Liver (tissue), 10 donors: ENCODE measurements at places on chromosomes 1 and 21. TPM values are rescaled to one million over a fixed set of nuclear protein-coding genes. Genes with fewer than 3 reads are reported as not detected.

- DNase-seq = no peak
- no peaks in the 10 kb centered on the region for H3K36me3 ChIP-seq
- H3K4me3 ChIP-seq = no peak overlapping the region
- no peaks in the 10 kb centered on the region for H3K27me3 ChIP-seq
- H3K4me1 ChIP-seq = peaks cover 13% of the 10 kb centered on the region
- no peak overlapping the region for H3K27ac ChIP-seq
These were observed 336.4 kb downstream of the CAMTA1 start for GRCh38 chr1:7121622-7121988.

DNA sequence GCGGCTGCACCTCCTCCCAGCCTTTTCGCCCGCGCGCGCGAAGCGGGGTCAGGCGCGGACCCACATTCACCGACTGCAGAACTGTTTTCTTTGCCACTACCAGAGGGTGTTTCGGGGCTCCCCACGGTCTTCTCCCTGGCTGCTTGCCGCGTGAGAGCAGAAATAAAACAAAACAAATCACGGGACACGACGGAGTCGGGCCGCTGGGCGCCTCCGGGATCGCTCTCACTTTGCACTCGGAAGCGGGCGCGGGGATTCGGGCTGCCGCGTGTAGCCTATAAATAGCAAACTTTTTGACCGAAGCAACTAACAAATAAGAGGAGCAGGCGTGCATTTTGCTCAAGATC, 412.3 kb upstream of the ESRRG start:
- no peak overlapping the region for H3K27ac ChIP-seq
- peaks cover 25% of the 10 kb centered on the region for H3K27me3 ChIP-seq
- peaks cover 29% of the 10 kb centered on the region for H3K4me1 ChIP-seq
- H3K4me3 ChIP-seq = peak overlapping the region; percentile 54
- H3K36me3 ChIP-seq = no peaks in the 10 kb centered on the region

GRCh38 chr21:41169701-41170100, 1.7 kb downstream of the BACE2 start:
- H3K36me3 ChIP-seq = no peaks in the 10 kb centered on the region
- no peak overlapping the region for H3K4me3 ChIP-seq
- DNase-seq = no peak
- no peaks in the 10 kb centered on the region for H3K4me1 ChIP-seq

DNA sequence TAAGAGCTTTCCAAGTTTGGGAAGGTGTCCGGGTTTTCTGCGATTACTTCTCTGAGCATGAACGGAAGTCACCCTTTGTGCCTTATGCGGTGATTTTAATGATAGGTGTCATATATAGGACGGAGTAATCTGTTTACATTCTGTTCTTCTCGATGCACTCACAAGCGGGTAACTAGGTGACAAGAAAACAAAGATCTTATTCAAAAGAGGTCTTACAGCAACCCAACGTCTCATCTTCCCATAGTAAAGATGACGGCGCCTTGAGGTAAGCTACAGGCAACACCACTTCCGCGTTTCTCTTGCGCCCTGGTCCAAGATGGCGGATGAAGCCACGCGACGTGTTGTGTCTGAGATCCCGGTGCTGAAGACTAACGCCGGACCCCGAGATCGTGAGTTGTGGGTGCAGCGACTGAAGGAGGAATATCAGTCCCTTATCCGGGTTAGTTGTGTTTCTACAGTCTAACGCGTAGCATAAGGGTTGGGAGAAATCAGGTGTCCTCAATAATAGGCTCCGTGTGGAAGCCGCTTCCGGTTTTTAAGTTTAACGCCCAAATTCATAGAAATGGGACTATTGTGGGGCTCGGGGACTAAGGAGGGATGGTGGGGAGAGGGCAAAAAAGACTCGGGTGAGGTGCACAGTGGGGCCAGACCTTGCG, at the start of gene UFC1:
Gene UFC1 (plus strand): TSS at position 297 of the 656 bp plus-strand sequence. CDS start 20 bp downstream, at position 317.
- peak within 1 kb of the TSS; percentile 99 for H3K4me3 ChIP-seq
- peak within 1 kb of the TSS; percentile 100 for H3K27ac ChIP-seq
- peak; percentile 81 for DNase-seq
- H3K36me3 ChIP-seq = no peaks in the 10 kb centered on the region

DNA sequence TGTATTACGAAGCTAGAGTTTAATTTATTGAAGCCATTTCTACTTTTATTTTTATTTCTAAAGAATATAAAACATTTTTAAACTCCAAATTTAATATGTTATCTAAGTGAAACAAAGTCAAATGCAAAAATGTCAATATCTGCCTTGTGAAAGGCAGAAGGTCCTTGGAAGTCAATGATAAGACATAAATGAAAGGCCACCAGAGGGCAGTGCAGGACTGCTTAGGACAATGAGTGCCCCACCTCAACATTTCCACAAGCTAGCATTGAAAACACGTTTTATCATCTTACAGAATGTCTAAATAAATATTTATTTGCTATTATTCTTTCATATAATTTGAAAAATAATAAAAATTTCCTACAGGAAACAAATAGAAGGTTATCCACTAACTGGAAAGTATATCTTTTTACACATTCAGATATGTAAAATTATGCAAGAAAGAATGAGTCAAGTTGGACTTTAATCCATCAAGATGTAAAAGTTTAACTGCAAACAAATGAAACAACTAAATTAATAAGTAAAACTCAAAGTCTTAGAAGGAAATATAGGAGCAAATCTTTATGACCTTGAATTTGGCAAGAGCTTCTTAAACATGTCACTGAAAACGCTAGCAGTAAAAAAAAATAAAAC, 140.1 kb upstream of the FMN2 start:
- DNase-seq = peak; percentile 64
- H3K27me3 ChIP-seq = no peaks in the 10 kb centered on the region
- H3K4me1 ChIP-seq = no peaks in the 10 kb centered on the region

GRCh38 chr1:229769006-229769405, 143.0 kb downstream of the URB2 start:
- H3K36me3 ChIP-seq = no peaks in the 10 kb centered on the region
- no peak for DNase-seq
- H3K27ac ChIP-seq = no peak overlapping the region
- no peaks in the 10 kb centered on the region for H3K4me1 ChIP-seq

DNA sequence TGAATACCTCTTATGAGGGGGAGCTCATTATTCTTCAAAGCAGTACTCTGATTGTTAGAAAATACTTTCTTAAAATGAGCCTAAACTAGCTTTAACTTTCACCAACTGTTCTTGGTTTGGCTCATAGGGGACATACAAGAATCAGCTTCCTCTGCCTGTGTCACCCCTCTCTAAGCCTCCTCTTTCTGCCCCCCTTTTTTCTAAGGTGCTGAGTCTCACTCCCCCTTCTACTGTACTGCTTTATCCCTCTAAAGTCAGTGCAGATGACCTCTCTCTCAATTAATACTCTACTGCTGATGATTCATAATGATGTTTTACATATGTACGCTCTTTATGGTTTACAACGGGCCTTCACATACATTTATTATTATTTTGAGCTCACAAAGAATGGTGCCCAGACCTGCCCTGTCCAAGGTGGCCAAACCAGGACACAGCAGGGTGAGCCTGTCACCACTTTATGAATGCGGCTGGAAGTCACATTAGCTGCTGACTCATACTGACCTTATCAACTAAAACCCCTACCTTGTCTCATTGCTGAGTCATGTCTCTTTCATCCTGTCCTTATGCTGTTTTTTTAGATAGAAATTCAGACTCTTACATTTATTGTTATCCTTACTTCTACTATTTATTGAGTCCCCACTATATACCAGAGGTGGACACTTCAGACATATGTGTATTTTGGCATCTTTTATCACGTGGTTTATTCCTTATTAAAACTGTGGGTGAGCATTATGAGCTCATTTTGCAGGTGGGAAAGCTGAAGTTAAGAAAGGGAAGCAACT, 126.9 kb downstream of the RNF220 start:
- no peak for DNase-seq
- no peaks in the 10 kb centered on the region for H3K4me1 ChIP-seq
- no peak overlapping the region for H3K4me3 ChIP-seq
- H3K27ac ChIP-seq = no peak overlapping the region
- H3K36me3 ChIP-seq = no peaks in the 10 kb centered on the region
- no peaks in the 10 kb centered on the region for H3K27me3 ChIP-seq

GRCh38 chr1:222275729-222276465, 272.0 kb downstream of the HHIPL2 start:
- H3K4me1 ChIP-seq = no peaks in the 10 kb centered on the region
- no peak overlapping the region for H3K27ac ChIP-seq
- no peaks in the 10 kb centered on the region for H3K36me3 ChIP-seq

- no peak for DNase-seq
- H3K27ac ChIP-seq = no peak overlapping the region
- no peak overlapping the region for H3K4me3 ChIP-seq
- no peaks in the 10 kb centered on the region for H3K4me1 ChIP-seq
- H3K36me3 ChIP-seq = peaks cover 3% of the 10 kb centered on the region
- H3K27me3 ChIP-seq = no peaks in the 10 kb centered on the region
These were observed 292.1 kb downstream of the TM2D1 start for GRCh38 chr1:61432616-61433388.

DNA sequence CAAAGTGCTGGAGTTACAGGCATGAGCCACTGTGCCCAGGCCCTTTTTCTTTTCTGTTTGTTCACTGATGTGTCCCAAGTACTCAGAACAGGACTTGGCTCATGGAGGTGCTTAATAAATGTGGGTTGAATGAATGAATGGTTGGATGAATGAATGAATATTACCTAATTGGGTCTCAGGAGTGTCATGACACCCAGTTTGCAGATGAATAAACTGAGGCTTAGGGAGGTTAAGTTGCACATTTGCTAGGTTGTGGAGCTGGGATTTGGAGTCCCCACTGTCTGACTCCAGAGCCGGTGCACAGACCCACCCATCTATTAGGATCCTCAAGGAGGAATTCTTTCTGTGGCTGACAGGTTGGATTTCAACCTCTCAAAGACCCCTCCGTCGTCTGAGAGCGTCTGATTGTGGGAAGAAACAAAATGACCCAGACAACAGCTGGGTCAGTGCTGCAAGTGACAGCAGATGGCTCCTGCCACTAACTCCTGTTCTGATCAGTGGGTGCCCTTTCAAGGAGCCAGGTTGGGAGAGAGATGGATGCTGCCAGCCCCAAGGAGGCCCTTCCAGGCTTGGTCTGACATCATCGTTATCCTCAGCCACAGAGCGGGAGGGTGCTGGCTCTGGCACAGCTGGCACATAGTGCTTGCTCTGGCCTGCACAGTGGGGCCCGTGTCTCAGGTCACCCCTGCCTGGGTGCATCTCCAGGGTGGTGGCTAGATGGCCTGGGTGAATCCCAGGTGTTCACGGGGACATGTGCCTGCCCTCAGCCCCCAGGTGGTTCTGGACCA, 24.2 kb downstream of the ARHGEF10L start:
- no peak overlapping the region for H3K4me3 ChIP-seq
- H3K4me1 ChIP-seq = peaks cover 65% of the 10 kb centered on the region

DNA sequence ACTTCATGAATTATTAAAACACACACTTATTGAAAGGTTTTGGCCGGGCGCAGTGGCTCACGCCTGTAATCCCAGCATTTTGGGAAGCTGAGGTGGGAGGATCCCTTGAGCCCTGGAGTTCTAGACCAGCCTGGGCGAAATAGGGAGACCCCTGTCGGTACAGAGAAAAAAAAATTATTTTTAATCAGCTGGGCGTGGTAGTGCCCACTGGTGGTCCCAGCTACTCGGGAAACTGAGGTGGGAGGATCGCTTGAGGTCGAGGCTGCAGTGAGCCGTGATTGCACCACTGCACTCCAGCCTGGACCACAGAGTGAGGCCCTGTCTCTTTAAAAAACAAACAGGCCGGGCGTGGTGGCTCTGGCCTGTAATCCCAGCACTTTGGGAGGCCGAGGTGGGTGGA, 1.7 kb downstream of the GABPB2 start:
- no peak for DNase-seq
- peaks cover 1% of the 10 kb centered on the region for H3K4me1 ChIP-seq
- H3K4me3 ChIP-seq = no peak overlapping the region

DNA sequence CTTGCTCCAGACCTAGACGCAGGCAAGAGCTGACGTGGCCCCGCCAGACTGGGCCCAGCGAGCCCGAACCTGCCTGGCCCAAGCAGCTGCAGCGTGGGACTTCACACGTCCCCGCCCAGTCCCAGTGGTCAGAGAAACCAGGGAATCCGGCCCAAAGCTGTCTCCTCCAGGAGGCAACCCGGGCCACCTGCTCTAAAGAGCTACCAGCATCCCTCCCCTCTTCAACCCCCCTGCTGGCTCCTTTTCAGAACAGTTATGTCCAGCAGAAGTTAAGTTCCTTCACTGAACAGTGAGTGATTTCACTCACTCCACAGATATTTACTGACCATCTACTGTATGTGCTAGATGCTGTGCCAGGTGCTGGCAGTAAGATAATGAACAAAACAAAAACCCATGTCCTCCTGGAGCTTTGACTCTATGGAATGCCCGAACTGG, 2.1 kb upstream of the EFNA1 start:
- H3K27me3 ChIP-seq = no peaks in the 10 kb centered on the region
- H3K4me1 ChIP-seq = peaks cover 3% of the 10 kb centered on the region
- no peak for DNase-seq
- peak overlapping the region; percentile 99 for H3K27ac ChIP-seq

DNA sequence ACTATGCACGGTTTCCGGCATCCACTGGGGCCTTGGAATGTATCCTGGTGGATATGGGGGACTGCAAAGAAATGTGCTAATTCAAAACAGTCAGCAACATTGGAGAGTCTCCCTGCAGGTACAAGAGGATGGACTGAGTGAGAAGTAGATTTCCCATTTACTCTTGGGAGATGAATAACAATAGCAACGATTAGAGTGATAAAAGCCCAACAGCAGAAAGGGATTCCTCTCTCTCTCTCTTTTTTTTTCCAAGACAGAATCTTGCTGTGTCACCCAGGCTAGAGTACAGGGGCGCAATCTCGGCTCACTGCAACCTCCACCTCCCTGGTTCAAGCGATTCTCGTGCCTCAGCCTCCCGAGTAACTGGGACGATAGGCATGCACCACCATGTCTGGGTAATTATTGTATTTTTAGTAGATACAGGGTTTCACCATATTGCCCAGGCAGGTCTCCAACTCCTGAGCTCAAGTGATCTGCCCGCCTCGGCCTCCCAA, 5.0 kb upstream of the SHCBP1L start:
- H3K36me3 ChIP-seq = no peaks in the 10 kb centered on the region
- H3K27ac ChIP-seq = no peak overlapping the region
- H3K4me1 ChIP-seq = peaks cover 1% of the 10 kb centered on the region
- DNase-seq = no peak
- H3K4me3 ChIP-seq = no peak overlapping the region

DNA sequence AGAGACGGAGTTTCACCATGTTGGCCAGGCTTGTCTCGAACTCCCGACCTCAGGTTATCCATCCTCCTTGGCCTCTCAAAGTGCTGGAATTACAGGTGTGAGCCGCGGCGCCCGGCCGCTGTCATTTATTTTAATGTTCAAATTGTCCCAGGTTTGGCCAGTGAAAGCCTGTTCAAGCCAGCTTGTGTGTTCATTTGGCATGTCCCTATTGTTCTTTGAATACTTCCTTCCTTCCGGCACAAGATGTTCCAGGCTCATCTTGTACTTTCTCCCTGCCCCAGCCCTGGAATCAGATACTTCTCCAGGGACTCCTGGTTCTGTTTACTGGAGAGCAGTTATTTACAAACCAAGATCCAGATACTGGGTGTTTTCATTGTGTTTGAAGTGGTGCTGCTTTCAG, 37.0 kb downstream of the ZBTB8B start:
- peaks cover 2% of the 10 kb centered on the region for H3K4me1 ChIP-seq
- H3K4me3 ChIP-seq = no peak overlapping the region
- H3K27ac ChIP-seq = no peak overlapping the region

The SELENBP1 gene
- total RNA-seq = 152 TPM

The KIRREL1 gene
- 3.6 TPM for total RNA-seq

The TMPRSS3 gene
- not detected for total RNA-seq

The BARHL2 gene
- not detected for total RNA-seq

The TFF3 gene
- 0.09 TPM for total RNA-seq

The HEYL gene
- total RNA-seq = 0.61 TPM

The ESPN gene
- total RNA-seq = 66.1 TPM

The OPRD1 gene
- total RNA-seq = not detected

The PGLYRP4 gene
- not detected for total RNA-seq

The LCA5L gene
- 1.6 TPM for total RNA-seq

The VWA1 gene
- total RNA-seq = 41.6 TPM

The MTARC2 gene
- 96.1 TPM for total RNA-seq

The LCE2B gene
- total RNA-seq = not detected
